Smooth muscle cell of the brain vasculature (primary cell): ENCODE measurements at places on chromosomes 1 and 21.

DNA sequence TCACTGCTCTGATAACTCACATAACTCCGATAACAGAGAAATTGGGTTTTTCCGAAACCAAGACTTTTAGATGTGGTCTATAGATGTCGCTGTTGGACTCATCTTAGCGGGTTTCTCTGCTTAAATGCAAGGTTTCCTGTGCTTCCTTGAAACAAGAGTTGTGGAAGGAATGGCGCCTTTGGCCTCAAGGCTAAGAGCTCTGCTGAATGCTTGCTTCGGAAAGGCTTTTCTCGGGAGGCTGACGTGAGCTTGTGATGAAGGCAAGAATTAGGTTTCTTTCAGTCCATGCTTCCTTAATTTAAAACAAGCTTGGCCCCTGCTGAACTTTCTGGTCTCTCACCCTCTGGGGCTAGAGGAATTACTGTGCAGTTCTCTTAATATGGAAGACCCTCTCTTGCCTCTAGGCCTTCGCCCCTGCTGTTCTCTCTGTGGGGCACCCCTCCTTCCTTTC, 113.5 kb downstream of the MAP3K21 start:
- DNase-seq: peak; percentile 12

GRCh38 chr1:59561796-59562195, 253.0 kb upstream of the HOOK1 start:
- no peak for DNase-seq

- DNase-seq: no peak
These were observed 206.7 kb upstream of the C1orf174 start for GRCh38 chr1:4106731-4107130.

- DNase-seq: no peak
These were observed 25.0 kb upstream of the CHRM3 start for GRCh38 chr1:239361403-239361802.

- DNase-seq: no peak
These were observed 44.3 kb downstream of the SCCPDH start for GRCh38 chr1:246768403-246769020.

DNA sequence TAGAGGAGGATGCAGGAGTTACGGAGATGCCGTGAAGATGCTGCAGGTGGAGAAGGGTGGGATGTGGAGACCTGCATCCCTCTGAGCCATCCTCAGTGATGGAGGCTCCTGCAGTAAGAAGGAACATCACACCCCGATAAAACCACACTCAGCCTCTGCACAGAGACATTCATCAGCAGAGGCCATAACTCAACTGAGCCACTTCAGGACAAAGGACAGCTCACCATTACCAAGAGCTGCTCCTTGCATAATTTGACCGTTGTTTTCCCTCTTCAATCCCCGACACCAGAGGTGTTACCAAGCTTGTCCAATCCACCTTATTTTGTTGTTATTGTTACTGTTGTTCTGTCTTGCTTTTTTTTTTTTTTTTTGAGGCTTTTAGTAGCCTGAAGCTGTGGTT, 543.9 kb downstream of the AJAP1 start:
- no peak for DNase-seq

DNA sequence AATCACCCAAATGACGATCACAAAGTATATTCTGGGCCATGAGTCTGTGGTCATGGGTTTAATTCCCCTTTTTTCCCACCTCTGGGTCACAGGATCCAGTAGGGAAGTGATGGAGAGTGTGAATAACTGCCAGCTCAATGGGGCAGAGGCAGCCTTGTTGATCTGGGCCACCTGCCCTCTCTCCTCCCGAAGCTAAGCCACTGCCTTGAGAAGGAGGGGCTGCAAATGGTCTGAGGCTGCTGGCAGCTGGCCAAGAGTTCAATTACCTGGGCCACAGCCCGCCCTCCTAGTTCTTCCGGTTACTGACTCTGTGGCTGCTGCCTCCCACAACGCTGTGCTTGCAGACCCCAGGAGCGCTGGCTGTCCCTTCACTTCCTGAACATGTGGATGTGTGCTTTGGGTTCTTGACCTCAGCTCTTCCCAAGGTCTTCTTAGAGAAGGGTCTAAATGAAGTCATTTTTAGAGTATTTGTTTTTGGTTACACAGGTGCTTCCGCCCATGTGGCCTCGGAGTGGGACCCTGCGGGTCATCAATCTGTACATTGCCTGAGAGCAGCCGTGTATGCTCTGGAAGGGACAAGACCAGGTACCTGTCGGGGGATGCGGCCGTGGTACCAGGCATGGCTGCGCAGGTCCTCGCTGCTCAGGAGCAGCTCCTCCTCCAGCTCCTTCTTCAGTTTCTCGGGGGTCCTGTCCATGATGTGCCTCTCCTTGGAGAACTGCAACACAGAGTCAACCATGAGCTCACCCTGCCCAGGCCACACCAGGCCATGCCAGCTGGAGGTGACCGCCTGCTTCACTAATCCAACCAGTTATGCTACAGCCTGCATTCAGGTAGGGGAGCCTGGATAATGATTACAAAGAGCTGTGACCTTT, 89.7 kb downstream of the BCAR3 start:
- no peak for DNase-seq

GRCh38 chr1:197222780-197223179, 45.3 kb upstream of the CRB1 start:
- DNase-seq: no peak

- DNase-seq: no peak
These were observed 16.9 kb upstream of the RC3H1 start for GRCh38 chr1:174039027-174039426.

DNA sequence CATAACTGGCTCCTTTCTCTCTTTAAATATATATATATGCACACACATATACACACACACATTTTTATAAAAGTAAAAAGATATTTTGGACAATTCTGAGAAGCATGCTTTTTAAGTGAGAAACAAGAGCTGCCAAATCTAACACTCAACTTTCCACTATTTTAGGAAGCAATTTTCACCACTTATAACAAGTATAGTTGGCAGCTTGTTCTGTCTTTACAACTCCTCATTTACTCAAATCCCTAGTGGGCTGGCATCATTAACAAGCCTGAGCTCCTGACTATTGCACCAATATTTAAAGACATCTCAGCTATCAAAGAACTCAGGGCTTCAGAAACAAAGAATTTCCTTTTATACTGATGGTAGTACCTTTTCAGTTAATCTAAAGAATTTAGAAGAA, 76.6 kb downstream of the RAB3GAP2 start:
- no peak for DNase-seq

DNA sequence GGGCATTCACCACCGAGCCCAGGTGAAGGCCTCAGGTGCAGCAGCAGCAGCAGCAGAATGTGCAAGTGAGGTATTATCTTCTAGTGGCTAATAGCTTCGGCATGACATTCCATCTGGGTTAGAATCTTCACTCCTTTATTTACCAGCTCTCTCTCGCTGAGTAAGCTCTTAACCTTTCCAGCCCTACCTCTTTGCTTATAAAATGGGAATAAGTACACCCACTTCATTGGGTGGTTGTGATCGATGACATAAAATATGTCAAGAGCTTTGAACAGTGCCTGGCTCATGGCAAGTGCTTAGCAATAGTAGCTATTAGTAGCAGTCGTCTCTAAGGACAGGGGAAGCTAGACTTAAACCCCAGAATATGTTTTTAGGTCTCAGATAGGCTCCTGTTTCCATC, 149.5 kb downstream of the NOS1AP start:
- no peak for DNase-seq

- DNase-seq: no peak
These were observed 35.5 kb downstream of the CDC14A start for GRCh38 chr1:100387657-100388350.

GRCh38 chr21:37082856-37083528, 9.9 kb downstream of the TTC3 start:
- DNase-seq: no peak

GRCh38 chr1:165645654-165646366, 14.8 kb downstream of the MGST3 start:
- no peak for DNase-seq

DNA sequence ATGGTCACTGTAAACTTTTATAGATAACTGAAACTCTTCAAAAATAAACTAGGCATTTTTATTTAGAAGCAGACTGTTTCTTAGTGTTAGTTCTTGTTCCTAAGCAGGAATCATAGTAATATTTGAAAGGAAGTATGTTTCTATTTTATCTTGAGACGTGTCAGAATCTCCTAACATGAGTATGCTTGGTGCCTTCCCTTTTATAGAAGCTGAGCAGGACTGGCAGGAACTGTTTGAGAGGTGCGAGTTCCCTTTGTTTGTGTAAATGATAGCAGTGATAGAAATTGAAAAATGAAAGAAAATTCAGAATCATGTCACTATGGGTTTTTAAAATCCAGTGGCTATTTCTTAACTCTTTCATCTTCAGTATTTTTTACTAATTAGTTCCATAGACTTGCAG, 56.9 kb downstream of the LRRC8D start:
- DNase-seq: no peak

DNA sequence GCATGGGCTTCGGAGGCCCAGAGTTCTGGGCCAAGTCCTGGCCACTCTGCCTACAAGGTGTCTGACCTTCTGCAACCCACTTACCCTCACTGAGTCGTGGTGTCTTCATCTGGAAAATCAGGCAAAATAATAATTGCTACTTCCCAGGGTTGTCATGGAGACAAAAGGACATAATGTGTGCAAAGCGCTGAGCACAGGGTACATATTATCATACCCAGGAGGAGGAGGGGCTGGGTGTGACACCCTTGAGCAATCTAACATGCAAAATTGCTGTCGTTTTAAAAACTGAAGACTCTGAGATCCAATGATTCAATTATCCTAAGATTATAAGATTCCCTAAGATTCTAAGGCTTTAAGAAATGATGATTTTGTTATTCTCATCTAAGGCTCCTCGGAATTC, 459.5 kb downstream of the PTPRU start:
- no peak for DNase-seq

GRCh38 chr1:58864654-58865053, 80.8 kb upstream of the JUN start:
- no peak for DNase-seq

- DNase-seq: no peak
These were observed 23.6 kb upstream of the TBX15 start for GRCh38 chr1:119011706-119012105.

DNA sequence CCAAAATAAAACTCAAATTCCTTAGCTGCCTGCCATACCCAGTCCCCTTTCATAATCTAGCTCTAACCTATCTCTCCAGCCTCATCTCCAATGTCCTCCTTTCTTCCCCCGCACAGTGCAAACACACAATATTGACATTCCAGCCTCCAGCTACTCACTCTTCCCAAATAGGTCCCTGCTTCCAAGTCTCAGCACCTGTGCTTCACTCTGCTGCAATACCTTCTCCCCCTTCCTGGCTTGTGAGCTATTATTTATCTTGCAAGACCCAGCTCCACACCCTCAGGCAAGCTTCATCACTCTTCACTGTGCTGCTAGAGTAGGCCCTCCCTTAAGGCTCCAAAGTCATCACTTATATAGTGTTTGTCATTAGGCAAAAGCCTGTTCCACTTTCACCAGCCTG, 9.7 kb downstream of the PLPP3 start:
- DNase-seq: no peak

DNA sequence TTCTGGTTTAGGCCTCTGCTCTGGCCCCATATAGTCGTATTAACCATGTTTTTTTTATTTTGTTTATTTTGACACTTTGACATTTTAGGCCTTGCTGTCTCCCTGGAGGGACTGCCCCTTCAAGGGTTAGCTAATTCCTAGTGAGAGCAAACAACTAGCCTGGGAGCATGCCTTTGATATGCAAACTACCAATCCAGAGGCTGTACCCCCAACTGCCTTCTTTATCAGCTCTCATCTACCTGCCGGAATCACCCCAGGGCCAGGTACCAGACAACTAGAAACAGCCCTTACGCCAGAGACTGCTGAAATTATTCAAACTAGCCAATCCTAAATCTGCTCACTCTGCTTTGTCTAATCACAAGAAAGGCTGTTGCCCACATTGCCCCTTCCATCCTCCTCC, 13.0 kb upstream of the ST6GALNAC5 start:
- no peak for DNase-seq

GRCh38 chr1:155893389-155894142, 17.6 kb downstream of the RIT1 start:
- no peak for DNase-seq

- DNase-seq: no peak
These were observed 144.6 kb downstream of the PLPP3 start for GRCh38 chr1:56434740-56435139.

- DNase-seq: no peak
These were observed 11.9 kb downstream of the PTPN22 start for GRCh38 chr1:113859478-113860175.

GRCh38 chr1:102435483-102435882, 438.8 kb upstream of the OLFM3 start:
- no peak for DNase-seq

DNA sequence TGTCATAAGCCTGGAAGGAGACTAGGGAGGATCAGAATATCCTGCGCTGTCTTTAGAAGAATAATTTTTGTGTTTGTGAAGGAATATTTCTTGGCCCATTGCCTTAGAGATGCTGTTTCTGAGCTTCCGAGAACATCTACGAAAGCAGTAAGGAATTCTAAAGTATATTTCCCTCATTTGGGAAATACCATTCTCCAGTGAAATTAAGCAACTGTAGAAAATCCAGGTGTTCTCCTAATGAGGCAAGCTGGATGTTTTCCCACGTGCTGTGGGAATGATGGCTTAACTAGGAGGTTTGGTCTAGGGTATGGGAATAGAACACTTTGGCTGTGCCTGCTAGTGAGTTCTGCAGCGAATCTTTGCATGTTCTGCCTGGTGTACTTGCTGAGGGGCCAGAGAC, 168.9 kb upstream of the KIAA0040 start:
- DNase-seq: no peak

DNA sequence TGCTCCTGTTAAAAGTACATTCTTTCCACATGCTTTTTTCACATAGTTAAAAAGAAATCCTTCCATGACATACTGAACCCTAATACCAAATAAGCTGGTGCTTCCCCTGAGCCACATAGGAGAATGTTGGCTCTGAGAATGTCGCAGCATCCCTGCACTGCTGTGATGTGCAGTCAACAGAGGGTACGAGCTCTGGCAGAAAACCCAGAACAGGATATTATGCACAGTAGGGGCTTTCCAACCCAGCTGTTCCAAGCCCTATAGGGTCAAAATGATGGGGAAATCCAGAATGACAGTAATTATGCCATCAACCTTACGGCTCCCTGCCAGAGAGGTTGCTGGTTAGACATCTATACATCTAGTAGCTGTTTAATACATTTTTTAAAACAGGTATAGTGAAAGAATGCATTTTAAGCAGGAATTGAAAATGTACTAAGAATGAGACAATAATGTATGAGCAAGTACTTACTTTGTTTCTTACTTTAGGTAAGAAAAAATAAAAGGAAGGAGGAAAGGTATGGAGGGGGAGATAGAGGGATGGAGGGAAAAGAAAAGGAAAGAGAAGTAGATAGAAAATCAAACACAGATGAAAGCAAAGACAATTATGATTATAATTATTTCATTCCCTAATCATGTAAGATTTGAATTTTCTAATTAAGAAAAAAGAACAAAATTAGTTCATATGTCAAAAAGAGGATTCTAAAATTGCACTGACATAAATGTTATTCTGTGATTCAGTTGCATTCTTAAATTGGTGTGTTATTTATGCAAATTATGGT, 126.0 kb downstream of the NR5A2 start:
- no peak for DNase-seq

DNA sequence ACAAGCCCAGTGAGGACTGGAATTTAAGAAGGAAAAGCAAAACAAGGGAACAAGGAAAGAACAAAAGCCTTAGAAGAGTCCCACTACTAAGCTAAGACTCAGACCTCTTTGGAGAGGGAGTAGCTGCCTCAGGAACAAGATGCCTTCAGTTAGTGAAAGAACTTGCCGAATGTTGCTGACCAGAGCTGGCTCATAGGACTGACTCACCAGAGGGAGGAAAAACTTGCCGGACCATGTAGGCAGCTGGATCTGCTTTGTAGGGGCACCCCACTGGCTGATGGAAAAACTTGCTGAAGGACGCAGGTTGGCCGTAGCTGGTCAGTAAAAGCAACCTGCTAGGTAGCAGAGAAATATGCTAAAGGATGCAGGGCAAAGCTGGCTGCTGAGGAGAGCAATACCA, 15.3 kb upstream of the ZSWIM5 start:
- DNase-seq: no peak
